AG04450 (cell line): ENCODE measurements at places on chromosomes 7 and 10. TPM values are rescaled to one million over a fixed set of nuclear protein-coding genes. Genes with fewer than 3 reads are reported as not detected.

CUBN gene
- 0.38 and 0.76 TPM in 2 replicates for polyA plus RNA-seq

GRCh38 chr10:68303849-68304412 lies 27.9 kb upstream of the HNRNPH3 start:
- no peak for DNase-seq

DNA sequence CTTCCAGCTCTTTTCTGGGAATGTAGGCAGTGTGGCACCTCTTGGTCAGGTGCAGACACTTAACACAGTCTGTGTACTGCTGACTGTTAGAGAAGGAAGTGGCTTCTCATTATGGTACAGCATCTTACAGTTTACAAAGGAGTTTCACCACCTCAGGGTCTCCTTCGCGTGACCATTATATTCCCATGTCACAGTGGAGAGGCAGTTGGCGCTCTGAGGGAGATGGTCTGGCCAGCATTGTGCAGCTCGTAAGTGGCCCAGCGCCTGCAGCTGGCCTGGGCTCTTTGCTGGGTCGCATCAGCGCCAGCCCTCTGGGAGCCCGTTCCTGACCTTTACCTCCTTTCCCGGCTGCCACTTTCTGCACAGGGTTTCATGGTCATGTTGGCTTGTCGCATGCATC lies 15.4 kb downstream of the TSPAN15 start:
- DNase-seq, result no peak

GRCh38 chr10:78148961-78149612 lies 115.4 kb downstream of the RPS24 start:
- no peak for DNase-seq

CRHR2 gene
- polyA plus RNA-seq, result not detected in 2 replicates

DNA sequence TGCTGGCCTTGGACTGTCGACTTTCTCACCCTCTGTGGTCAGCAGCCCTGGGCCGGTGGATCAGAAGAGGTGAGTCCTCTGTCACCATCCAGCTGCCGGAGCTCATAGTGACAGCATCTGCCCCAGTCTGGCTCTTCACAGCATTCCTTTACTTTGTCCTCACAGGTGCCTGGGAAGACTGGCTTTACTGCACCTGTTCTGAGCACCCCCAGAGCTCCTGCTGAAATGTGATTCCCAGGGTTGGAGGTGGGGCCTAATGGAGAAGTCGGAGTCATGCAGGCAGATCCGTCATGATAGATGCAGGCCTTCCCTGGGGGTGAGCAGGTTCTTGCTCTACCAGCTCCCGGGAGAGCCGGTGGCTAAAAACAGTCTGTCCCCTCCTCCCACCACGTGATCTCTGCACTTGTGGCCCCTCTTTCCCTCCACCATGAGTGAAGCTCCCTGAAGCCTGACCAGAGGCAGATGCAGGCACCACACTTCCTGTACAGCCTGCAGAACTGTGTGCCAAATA lies 171.5 kb downstream of the ZMYND11 start:
- DNase-seq, result no peak

DNA sequence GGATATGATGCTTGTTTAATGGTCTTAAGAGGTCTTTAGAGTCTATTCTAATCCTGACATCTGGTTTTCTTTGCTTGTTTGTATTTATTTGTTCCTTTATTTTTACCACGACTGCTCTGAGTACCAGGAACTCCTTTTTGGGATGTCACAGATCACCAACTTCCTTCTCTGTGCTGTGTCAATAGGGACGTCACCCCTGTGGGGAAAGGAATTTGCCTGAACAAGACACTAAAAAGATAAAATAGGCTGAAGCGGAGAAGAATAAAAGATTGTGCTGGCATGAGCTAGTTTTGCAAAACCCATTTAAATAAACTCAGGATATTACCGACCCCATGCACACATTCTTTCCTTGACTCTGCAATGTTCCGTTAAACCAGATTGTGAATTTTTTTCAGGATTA lies 27.7 kb downstream of the MGMT start:
- no peak for DNase-seq
